ENCODE measurements at places on chromosomes 4 and X.

DNA sequence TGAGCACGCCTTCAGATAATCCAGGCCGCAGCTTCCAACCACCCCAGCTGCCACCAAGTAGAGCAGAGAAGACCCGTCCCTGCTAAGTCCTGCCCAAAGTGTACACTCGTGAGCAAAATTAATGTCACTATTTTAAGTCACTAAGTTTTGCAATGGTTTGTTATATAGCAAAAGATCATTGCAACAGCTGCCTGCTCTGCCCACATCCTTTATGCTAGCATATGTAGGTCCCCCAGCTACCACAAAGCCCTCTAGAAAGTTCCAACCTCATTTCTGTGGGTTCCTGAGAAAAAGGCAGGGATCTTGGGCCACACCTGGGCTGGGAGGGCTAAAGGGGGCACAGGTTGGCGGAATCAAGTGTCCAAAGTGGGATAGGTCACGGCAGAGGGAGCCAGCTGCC is 346.9 kb downstream of the BCOR start:
- DNase-seq, result no peak

DNA sequence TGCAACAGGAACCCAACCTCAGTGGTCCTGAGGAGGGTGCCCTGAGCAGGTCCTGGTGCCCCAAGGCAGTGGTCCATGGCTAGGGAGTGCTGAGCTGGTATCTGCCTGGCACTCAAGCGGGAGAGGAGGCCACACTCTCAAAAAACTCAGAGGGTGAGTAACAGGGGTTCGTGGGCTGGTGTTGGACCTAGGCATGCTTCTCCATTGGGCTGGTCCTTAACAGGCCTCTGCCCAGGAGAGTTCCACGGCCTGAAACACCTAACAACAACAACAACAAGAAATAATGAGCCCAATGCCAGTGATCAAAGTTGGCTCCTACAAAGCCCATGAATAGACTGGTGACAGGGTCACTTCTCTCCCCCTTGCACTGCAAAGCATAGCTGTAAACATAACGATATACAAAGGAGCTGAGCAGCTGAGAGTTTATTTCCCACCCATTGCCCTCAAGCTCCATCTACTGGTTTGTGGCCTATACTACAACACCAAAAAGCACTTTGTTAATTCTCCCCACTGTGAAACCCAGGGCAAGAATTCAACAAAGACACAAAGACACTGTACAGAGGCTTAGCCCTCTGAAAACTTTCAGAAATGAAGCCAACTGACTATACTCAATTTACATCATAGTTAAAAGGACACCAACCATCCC is 736.1 kb upstream of the ADGRL3 start:
- no peak for DNase-seq

GRCh38 chr4:71020611-71021010 is 27.2 kb downstream of the DCK start:
- DNase-seq, result no peak

DNA sequence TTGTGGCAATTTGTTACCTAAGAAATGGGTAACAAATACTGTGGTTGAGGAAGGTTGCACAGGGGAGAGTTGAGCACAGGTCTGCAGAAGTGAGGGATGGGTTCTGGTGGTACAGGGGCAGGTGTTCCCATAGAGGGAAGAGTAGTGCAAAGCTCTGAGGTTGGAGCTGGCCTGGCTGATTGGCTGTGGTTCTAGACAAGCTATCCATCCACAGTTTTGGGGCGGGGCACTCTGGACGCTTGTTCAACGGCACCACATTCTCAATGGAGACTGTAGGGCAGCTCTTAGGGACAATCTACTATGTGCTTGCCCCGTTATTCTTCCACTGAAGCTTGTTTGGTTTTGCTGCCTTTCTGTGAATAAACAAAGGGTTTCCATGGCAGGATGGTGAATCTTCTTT is 35.4 kb downstream of the NAT8L start:
- DNase-seq, result no peak

GRCh38 chrX:9847071-9847470 is 60.8 kb downstream of the SHROOM2 start:
- DNase-seq, result no peak

DNA sequence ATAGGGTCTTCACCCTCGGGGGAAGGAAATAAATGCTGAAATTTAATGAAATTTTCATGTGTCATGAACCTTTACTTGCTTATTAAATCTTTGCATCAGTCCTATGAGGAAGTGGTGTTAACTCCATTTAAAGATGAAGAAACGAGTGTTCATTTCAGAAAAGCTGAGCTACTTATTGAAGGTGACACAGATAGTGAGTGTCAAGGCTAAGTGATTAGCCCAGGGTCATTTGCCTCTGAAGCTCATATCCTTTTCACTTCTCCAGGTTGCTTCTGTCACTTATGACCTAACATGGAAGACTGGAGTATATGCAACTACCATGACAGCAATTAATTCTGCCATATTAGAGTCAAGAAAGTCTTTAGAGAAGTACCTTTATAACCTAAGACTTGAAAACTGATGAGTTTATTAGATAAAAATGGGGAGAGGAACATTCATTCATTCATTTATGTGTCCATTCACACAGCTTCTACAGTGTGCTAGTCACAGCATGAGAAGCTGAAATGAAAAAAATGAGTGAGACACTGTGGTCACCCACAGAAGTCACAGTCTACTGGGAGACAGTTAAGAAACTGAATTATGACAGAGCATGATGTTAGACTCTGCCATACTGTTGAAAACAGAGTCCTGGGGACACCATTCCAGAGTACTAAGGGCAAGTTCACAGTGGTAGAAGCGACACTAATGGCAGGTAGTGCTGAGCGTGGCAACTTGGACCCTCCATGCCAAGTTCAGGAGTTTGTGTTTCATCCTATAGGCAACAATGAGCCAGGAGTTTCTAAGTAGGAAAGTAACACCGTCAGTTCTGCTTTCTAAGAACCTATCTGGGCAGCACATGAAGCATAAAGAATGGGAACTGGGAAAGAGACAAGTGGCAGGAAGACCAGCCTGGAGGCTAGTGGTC is 21.3 kb downstream of the ALPK1 start:
- DNase-seq, result no peak

DNA sequence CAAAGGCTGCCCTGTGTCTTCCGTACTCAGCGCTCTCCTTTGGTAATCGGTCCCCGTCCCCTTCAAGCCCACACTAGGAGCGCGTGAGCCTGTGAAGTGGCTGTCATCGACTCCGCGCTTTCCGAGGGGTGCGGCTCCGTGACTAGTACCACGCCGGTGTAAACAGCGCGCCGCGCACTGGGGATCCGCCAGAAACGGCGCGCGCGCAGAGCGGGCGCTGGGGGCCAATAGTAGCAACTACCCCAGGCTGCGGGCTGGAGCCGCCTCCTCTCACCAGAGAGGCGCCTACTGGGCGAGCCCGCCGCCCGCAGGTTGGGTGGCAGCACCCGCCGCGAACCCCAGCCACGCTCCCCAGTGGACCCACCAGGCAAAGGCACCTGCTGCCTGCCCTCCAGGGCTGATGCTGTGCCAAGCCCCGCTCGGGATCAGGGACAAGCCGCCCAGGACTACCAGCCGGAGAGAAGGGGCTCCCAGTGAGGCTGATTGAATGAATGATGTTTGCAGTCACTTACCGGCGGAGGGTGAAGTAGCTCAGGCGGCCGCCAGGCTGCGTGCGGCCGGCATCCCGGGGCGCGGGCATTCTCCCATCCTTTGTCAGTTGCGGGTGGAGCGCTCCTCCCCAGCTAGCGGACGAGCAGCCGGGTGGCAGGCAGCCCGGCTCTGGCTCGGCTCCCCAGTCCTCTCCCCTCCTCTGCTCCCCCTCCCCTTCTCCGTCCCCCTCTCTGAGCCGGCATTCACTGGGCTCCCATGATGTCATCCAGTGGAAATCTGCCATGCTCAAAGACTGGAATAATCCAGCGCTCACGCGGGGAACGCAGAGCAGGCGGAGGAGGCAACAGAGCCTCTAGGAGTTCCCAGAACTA is 370.3 kb upstream of the SMIM31 start:
- DNase-seq, result peak; percentile 98

- DNase-seq, result no peak
Observed at GRCh38 chr4:172725581-172725980, 443.0 kb upstream of the GALNT7 start.

DNA sequence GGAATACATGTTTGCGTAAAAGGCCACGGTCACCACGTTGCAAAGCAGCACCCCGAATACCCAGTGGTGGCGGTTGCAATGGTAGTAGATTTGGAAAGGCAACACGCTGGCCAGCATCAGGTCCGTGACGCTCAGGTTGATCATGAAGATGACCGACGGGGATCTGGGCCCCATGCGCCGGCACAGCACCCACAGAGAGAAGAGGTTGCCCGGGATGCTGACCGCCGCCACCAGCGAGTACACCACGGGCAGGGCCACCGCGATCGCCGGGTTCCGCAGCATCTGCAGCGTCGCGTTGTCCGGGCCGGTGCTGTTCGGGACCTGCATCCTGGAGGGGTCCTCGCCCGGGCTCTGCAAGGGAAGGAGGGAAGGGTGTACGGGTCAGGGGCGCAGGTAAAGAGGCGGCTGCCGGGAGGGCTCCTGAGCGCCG is 13.5 kb upstream of the ASMTL start:
- DNase-seq, result no peak

GRCh38 chr4:54541426-54542118 is 116.2 kb upstream of the KIT start:
- no peak for DNase-seq

- DNase-seq, result no peak
Observed at GRCh38 chr4:170011921-170012628, 14.1 kb downstream of the MFAP3L start.

- DNase-seq, result no peak
Observed at GRCh38 chrX:100931218-100931924, 2.7 kb upstream of the XKRX start.

DNA sequence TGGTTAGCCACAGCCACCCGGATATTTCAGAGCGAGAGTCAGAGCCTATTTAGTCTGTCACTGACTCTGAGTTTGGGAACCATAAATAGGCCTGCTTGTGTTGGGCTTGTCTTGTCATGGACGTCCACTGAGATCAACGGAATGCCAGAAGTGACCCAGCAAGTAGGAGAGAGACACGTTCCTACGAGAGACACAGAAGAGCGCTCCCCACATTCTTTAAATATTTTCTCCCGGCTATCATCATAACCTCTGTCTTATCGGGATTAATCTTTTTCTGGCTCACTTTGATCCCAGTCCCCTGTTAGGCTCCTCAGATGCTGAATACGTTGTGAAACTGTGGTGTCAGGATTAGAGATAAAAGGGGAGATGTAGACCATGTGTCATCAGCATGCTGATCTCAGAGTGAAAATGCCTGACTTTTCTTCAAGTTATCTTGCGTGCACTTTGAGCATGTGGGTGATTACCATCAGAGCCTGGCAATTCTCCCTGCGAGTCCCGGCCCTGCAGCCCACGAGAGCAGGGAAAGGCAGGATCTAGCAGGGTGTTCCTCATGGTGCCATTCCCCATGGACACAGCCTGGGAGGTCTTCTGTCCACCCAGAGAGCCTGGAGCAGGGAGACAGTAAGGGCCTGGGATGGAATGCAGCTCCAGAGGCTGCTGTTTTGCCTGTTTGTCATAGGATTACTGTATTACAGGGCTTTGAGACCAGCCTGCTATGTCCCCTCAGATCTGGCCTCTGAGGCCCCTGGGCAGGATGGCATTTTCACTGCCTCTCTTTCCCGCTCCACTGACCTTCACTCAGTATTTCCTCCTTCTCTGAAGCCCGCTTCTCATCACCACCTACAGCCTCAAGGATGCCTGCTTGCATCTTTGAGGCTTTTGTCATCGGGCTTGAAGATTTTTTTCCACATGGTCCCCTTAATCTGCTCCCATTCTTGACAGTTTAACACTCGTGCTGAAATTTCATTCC is 2.8 kb upstream of the TENM3 start:
- no peak for DNase-seq

- DNase-seq, result no peak
Observed at GRCh38 chrX:149010853-149011224, 494.3 kb downstream of the IDS start.

Data from brain (organoid and tissue), 16 donors.